T-helper 17 cell (primary cell): ENCODE measurements at places on chromosomes 12 and 14. TPM values are rescaled to one million over a fixed set of nuclear protein-coding genes. Genes with fewer than 3 reads are reported as not detected.

Gene LRP1-AS
- total RNA-seq = not detected

Gene NTF3
- total RNA-seq = not detected

Gene RFX4
- total RNA-seq = not detected

Gene SIX1
- total RNA-seq = not detected

Gene RPGRIP1
- not detected for total RNA-seq

Gene PLEKHD1
- total RNA-seq = 0.99 TPM

Gene ATF7
- 22.7 TPM for total RNA-seq

Gene ATL1
- 1.6 TPM for total RNA-seq

Gene FGF6
- not detected for total RNA-seq

Gene RCOR1
- 33.5 TPM for total RNA-seq

Gene MUCL1
- not detected for total RNA-seq

Gene B3GNT4
- total RNA-seq = not detected

Gene DPPA3
- not detected for total RNA-seq

Gene MYH7
- not detected for total RNA-seq

Gene FOXN4
- total RNA-seq = not detected

Gene LRIG3
- not detected for total RNA-seq
